ENCODE measurements at places on chromosomes 5 and 9.

GRCh38 chr9:34252016-34252415 is 73.2 kb downstream of the UBAP1 start:
- no peak for DNase-seq

DNA sequence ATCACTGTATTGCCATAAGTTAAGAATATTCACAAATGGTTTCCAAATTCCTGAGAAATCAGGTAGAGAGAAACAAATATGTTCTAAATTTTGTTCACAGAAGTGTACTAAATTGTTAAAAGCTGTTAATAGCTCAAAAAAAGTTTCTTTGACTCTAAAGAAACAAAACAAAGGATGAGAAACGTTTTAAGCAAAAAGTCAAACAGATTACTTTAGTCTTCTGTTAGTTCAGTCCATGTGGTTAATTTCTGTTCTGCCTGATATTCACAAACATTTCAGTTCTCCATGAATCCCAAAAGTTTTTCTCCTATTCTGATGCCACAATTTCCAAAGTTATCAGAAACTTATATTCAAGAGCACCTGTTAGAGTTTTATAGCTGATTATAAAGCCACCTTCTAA is 7.7 kb upstream of the FANCC start:
- no peak for DNase-seq

DNA sequence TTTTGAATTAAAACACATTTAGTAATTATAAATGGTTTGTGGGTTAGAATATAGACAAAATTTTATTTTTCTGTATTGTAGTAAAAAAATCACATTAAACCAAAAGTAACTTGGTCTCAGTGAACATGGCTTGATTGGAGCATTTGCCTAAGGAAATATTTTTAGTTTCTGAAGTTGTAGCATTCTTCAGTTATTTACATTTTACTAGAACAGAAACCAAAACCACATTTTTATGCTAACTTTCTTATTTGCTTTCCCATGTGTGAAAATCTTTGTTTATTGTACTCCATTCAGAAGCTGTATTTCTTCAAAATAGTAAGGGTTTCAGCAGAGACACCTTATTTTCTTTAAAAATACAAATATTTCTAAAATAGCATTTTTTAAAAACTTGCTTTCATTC is 129.9 kb downstream of the SGCD start:
- DNase-seq: no peak

- no peak for DNase-seq
Observed at GRCh38 chr5:54361691-54362411, 51.5 kb upstream of the ARL15 start.

DNA sequence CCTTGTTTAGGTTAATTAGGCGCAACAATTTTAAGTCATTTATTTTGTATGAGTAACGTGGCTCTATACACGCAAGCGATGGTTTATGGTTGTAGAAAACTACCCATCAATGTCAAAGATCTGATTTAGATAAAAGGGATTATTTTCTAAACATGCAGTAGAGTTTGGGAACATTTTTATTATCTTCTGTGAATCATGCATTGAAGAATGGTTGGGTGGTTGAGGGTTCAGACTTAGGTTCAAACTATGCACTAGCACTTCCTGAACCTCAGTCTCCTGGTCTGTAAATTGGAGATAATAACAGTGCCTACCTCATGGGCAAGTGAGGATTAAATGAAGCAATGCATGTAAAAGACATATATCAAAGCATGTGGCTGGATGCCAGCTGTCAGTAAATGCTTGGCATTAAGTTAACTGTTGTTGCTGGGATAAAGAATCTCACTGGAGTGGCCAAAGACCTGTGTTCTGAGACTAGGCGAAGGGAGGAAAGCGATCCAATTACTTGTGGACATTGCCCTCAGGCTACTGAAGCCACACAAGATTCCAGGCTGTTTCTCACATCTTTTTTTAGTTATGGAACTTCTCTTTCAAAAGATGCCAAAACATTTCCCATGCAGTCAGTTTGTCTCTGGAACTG is 1.1 kb upstream of the OTULINL start:
- no peak for DNase-seq

- no peak for DNase-seq
Observed at GRCh38 chr5:172648013-172648381, 6.9 kb downstream of the NEURL1B start.

DNA sequence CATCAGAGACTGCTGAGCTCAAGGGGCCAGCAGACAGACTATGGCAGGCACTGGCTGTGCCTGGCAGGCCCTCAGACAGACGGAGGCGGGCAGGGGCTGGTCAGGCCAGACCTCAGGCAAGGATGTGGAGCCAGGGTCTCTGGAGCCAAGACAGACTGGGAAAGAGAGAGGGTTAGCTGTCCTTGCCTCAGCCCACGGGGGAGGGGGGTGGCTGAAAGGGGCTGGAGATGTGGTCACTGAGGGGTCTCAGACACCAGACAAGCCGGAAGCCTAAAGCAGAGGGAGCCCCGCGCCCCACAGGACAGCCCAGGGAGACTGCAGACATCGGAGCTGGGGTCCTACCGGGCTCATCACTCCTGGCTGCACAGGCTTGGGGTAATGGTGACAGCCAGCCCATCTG is 141.2 kb upstream of the FOXD4L5 start:
- DNase-seq: no peak

- no peak for DNase-seq
Observed at GRCh38 chr5:57778501-57779091, 296.0 kb upstream of the ACTBL2 start.

DNA sequence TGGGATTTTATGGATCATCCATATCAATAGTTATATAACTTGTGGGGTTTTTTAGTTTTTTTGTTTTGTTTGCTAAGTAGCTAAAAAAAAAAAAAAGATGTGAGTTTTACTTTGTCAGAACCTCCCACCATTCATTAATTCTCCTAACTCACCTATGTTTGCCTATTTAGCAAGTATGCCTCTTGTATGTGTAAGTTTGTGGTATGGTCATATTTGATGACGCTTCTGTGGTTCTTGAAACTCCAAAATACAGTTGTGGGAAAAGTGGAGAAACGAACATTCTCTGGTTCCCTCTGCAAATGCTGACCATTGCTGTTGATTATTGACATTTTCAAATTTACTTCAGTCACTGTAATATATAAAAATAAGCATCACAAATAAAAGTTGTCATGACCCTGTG is 75.7 kb downstream of the PBX3 start:
- DNase-seq: no peak

Measured in stimulated activated CD4-positive, alpha-beta T cell treated with anti-CD3 and anti-CD28 coated beads, Interleukin-15, amount 100 ng/mL, for 48 hours (primary cell).